Mononuclear cell (primary cell): ENCODE measurements at places on chromosomes 2 and 18. TPM values are rescaled to one million over a fixed set of nuclear protein-coding genes. Genes with fewer than 3 reads are reported as not detected.

Gene RAB27B
- total RNA-seq: 14.3 TPM

Gene FOXI3
- total RNA-seq: not detected

Gene CYRIA
- total RNA-seq: 63.3 TPM

Gene DSG2
- 0.21 TPM for total RNA-seq

Gene NEU4
- 8.5 TPM for total RNA-seq

Gene DQX1
- not detected for total RNA-seq

Gene CCDC148
- total RNA-seq: 0.42 TPM

Gene RUFY4
- 1.0 TPM for total RNA-seq

Gene GKN1
- total RNA-seq: 0.31 TPM
